ENCODE measurements at places on chromosomes 12 and 14. TPM values are rescaled to one million over a fixed set of nuclear protein-coding genes. Genes with fewer than 3 reads are reported as not detected.

GRCh38 chr12:42396473-42397259, 70.7 kb downstream of the PPHLN1 start:
- H3K27ac ChIP-seq: no peak overlapping the region
- no peaks in the 10 kb centered on the region for H3K27me3 ChIP-seq
- no peak for DNase-seq
- no peaks in the 10 kb centered on the region for H3K4me1 ChIP-seq

GRCh38 chr14:63535918-63536317, 7.3 kb downstream of the PPP2R5E start:
- H3K4me3 ChIP-seq: no peak overlapping the region
- no peaks in the 10 kb centered on the region for H3K27me3 ChIP-seq
- no peak for DNase-seq

DNA sequence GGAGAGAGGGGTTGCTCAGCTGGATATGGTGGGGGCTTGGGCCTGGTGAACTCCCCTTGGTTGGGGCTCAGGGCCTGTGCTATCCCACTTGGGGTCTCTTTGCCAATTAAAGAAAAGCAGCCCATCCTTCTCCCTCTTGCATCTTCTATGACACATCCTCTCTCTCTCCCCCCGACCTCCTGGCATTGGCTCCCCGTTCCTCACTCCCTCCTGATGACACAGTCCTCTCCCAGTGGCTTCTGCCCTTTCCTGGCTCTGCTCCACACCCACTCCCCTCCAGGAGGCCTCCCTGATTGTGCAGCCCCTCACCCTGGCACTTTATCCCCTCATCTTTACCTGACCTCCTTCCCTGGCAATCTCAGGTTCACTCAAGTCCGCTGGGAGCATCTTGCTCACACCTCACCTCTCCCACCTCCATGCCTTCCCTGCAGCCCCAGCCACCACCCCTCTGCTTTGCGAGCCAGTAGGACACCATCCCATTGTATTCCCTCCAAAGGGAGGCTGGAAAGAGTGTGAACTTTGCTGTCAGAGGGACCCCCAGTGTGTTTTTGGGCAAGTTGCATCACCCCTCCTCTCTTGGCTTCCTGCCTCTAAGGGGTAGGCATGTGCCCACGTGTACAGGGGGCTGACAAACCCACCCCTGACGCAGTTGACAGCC, 10.7 kb downstream of the KRT80 start:
- no peaks in the 10 kb centered on the region for H3K27me3 ChIP-seq
- H3K4me3 ChIP-seq: no peak overlapping the region
- DNase-seq: no peak
- H3K4me1 ChIP-seq: peaks cover 13% of the 10 kb centered on the region
- H3K27ac ChIP-seq: no peak overlapping the region

DNA sequence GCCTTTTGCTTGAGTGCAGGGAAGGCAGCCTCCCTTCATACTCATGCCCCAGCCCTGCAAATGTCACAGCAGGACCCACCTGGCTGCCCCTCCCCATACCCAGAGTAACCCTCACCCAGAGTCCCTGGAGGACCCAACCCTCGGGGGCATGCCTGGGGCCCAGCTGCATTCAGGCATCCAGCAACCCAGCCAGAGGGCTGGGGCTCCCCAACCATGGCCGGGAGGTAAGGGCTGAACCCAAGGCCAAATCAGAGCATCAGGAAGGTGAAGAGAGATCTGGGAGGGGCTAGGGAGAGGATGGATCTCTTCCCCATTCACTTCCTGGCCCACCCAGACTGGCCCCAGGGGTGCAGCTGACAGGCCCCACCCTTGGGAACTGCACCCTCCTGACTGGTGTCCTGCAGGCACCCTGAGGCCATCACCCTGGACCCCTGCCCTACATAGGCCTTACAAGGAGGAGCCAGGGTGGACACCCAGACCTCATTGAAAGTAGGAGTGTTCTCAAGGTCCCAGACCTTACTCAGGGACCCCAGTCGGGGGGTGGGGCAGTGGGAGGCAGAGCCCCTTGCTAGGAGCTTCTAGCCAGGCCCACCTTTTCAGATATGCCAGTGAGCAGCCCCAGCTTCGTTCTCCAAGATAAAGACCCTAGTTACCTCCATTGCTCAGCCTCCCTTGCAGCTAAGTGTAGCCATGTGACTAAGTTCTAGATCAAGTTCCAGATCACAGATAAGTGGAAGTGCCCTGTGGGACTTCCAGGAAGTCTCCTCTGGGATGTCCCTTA, 849 bp upstream of the PLD4 start:
- no peak overlapping the region for H3K4me3 ChIP-seq
- H3K4me1 ChIP-seq: no peaks in the 10 kb centered on the region
- H3K27ac ChIP-seq: no peak overlapping the region
- no peak for DNase-seq
- no peaks in the 10 kb centered on the region for H3K36me3 ChIP-seq

- H3K4me3 ChIP-seq: no peak overlapping the region
- no peaks in the 10 kb centered on the region for H3K4me1 ChIP-seq
- no peak overlapping the region for H3K27ac ChIP-seq
- H3K36me3 ChIP-seq: no peaks in the 10 kb centered on the region
- no peaks in the 10 kb centered on the region for H3K27me3 ChIP-seq
Observed at GRCh38 chr12:89883630-89884389, 175.2 kb upstream of the ATP2B1 start.

GRCh38 chr12:20212658-20213555, 155.4 kb upstream of the PDE3A start:
- peak; percentile 86 for DNase-seq
- no peak overlapping the region for H3K27ac ChIP-seq
- no peaks in the 10 kb centered on the region for H3K27me3 ChIP-seq
- H3K4me1 ChIP-seq: no peaks in the 10 kb centered on the region
- no peaks in the 10 kb centered on the region for H3K36me3 ChIP-seq
- H3K4me3 ChIP-seq: no peak overlapping the region

GRCh38 chr14:74488786-74489397, 4.2 kb downstream of the NPC2 start:
- H3K27me3 ChIP-seq: no peaks in the 10 kb centered on the region
- H3K27ac ChIP-seq: peak overlapping the region; percentile 80
- peak overlapping the region; percentile 4 for H3K4me3 ChIP-seq
- peaks cover 44% of the 10 kb centered on the region for H3K36me3 ChIP-seq

GRCh38 chr14:21256539-21257393, 12.5 kb downstream of the HNRNPC start:
- H3K27ac ChIP-seq: no peak overlapping the region
- no peak for DNase-seq
- no peak overlapping the region for H3K4me3 ChIP-seq
- peaks cover 74% of the 10 kb centered on the region for H3K36me3 ChIP-seq

Gene TAS2R9
- total RNA-seq: not detected
